ENCODE measurements at places on chromosomes 1 and 21. TPM values are rescaled to one million over a fixed set of nuclear protein-coding genes. Genes with fewer than 3 reads are reported as not detected.

DNA sequence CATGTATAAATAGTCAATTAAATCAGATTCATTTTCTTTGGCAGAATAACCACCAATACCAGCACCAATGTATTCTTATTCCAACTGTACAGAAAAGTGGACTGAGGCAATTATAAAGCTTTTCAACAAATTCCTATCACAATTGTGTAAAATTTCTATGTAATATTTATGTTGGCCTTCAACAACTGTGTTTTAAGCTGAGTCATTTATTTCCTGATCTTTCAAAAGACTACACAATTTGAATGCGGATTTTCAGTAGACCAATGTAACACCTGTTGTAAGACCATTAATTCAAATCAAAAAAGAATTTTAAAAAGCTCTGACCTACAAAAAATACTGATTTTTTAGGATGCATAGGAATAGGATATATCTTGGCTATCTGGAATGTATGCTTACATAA lies 25.5 kb downstream of the GPATCH2 start:
- DNase-seq, result peak; percentile 16

DNA sequence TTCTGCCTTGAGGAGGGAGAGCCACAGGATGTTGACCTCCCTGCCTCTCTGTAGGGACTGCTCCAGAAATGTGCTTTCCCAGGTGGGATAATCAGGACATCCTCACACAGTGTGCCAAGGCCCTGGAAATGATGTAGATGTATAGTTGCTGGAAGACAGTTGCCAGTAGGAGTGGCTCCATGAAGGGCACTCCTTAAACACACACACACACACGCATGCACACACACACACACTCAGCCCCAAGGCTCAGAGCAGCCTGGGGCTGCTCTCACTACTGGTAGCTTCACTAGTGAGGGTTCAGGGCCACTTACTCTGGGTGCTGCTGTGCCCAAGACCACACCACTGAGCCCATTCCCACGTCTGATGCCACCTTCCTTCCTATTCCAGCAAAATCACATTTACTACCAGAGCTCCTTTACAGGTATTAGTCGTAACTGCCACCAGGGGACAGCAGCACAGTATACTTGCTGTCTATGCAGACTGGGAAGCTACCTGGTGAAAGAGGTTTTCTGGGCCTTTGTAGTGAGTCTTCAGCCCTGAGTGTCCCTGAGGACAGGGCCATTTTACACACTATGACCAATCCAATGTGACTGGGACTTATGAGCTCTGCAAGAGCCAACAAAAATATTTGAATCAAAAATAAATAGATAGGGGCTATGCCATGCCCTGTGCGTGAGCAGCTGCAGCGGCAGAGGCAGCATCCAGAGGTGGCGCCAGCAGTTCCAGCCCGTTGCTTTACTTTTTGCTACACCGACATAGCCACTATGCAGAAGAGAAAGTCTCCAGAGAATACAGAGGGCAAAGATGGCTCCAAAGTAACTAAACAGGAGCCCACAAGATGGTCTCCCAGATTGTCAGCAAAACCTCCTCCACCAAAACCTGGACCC lies 15.0 kb downstream of the CRNN start:
- DNase-seq, result peak; percentile 22

DNA sequence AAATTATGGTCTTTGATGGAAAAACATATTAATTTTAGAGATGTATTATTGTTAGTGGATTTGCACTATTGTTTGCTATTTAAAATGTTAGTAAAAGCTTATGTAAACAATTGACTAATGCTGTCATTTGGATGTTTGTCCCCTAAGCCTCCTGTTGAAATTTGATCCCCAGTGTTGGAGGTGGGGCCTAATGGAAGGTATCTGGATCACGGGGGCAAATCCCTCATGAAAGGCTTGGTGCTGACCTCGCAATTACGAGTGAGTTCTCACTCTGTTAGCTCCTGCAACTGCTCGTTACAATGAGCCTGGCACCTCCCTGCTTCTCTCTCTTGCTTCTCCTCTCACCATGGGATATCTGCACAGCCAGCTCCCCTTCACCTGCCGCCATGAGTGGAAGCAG lies 14.3 kb downstream of the TMEM35B start:
- DNase-seq, result no peak

GRCh38 chr1:205255941-205256780 lies 28.4 kb downstream of the TMCC2 start:
- DNase-seq, result peak; percentile 90

GRCh38 chr21:32934829-32935228 lies 90.9 kb upstream of the OLIG2 start:
- no peak for DNase-seq

GRCh38 chr1:218965821-218966220 lies 207.9 kb upstream of the LYPLAL1 start:
- peak; percentile 17 for DNase-seq

DNA sequence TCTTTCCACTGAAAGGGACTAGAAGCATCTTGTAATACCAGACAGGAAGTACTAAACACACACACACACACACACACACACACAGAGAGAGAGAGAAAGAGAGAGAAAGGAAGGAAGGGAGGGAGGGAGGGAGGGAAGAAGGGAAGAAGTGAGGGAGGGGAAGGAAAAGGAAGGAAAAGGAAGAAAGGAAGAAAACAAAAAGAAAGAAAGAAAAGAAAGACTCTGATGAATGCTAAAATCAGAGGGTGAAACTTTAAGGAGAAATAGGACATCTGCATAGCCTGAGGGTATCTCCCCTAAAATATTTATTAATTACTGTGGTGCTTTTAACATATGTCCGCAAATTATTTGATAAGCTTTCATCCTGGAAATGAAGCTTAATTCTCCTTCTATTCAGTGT lies 10.6 kb downstream of the TRIT1 start:
- no peak for DNase-seq

GRCh38 chr1:179298952-179299351 lies 5.4 kb downstream of the SOAT1 start:
- no peak for DNase-seq

DNA sequence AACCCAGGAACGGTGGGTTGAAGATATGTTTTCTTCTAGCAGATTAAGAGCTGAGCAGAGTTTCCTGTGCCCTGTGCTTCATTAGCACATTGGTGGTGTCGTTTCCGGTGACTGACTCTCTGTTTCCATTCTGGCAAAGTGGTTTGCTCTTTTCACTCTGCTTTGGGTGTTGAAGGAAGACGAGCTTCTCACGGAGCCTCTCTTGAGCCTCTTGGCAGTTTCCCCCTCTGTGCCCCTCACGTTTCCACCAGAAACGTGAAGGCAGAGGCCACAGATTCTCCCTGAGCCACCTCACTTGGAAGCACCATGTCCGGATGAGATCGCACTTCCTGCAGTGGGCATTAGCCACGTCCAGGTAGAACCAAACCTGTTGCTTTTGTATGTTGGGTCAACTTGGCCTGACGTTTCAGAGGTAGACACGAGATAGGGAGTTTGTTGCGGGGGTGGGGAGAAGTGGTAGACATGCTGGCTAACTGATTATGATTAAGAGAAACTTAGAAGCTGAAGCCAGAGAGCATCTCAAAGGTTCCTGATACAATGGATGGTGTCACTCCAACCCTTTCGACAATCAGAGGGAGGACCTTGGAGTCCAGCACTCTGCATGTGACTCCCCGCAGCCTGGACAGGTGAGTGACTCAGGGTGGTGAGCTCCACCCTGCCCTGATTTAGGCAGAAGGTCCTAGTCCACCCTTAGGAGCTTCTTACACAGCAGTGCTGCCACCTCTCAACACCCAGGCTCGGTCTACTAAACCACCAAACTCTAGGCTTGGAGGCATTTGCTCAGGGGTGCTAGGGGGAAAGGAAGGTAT lies at the start of gene LAX1:
LAX1 (plus strand) TSS at position 155 of the 809 bp plus-strand sequence; CDS start at position 538, 383 bp downstream.
- no peak for DNase-seq

DNA sequence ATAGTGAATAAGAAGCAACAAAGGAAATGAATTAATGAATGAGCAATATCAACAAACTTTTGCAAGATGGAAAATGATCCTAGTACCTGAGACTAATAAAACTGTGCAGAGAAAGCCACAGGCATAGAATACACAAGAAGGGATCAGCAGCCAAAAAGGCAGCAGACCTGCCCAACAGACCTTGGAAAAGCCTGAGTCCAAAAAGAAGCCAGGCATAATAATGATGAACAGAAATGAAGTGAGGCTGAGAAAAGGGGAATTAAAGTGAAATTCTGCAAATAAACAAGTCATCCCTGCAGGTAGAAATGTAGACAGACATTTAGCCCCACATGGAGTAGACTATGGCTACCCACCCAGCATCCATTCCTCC lies 10.3 kb upstream of the PHTF1 start:
- DNase-seq, result no peak

- no peak for DNase-seq
These were observed 1.0 kb upstream of the STRIP1 start for GRCh38 chr1:110033421-110033820.

GRCh38 chr1:234139966-234140365 lies 233.3 kb upstream of the COA6 start:
- peak; percentile 60 for DNase-seq

DNA sequence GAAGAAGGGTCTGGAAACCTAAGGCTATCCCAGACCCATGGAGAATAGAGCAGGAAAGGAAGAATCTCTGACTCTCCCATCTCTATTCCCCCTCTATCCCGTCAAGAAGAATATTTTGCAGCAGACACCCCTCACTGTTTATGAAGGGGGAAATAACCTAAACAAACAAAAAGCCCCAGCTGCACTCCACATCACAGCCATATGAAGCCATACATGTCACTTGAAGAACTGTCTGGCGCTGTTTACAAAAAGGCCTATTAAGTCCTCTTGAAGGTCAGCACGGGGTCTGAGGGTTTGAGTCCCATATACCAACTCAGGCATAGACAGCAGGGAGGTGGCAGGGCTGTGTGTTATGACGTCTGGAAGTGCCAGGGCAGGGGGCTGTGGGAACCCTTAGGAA lies 31.4 kb downstream of the TRABD2B start:
- no peak for DNase-seq

GRCh38 chr1:112458756-112459155 lies 50.0 kb upstream of the WNT2B start:
- no peak for DNase-seq

DNA sequence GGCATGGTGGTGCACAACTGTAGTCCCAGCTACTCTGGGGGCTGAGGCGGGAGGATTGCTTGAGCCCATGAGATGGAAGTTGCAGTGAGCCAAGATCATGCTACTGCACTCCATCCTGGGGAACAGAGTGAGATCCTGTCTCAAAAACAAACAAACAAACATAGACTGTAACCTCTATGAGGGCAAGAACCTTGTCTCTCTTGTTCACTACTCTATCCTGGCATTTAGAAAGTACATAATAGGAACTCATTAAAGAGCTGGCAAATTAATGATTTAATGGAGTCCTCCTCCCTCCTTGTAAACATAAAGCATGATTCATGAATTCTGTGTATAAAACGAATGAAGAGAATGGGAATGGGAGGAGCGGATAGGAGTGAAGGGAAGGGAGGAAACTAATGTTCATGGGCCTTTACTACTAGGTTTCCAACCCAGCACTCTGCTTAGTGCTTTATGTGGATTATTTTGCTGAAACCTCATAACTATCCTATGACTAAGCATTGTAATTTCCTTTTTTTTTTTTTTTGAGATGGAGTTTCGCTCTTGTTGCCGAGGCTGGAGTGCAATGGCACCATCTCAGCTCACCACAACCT lies 8.6 kb downstream of the LMOD1 start:
- DNase-seq, result peak; percentile 77

GRCh38 chr1:151113877-151114276 lies 32.6 kb downstream of the SEMA6C start:
- no peak for DNase-seq

- DNase-seq, result no peak
These were observed 69.7 kb downstream of the ST6GALNAC3 start for GRCh38 chr1:76144247-76144646.

- DNase-seq, result peak; percentile 20
These were observed 26.2 kb downstream of the DMAP1 start for GRCh38 chr1:44239331-44239960.

DNA sequence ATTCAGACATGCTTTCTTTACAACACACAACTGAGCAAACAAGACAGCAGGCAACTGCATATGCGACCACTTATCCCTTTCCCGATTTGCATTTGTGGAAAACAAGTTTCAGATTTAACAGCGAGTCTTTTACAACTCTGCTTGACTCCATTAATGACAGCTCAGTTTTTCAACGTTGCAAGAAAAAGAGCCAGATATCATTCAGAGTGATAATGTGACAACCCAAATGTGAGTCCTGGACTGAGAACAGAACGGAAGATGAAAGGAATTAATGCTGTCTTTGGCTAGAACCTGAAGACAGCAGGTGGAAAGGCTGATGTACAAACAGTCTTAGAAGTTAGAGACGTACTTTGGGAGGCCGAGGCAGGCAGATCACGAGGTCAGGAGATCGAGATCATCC lies 83.0 kb upstream of the C8B start:
- DNase-seq, result no peak

DNA sequence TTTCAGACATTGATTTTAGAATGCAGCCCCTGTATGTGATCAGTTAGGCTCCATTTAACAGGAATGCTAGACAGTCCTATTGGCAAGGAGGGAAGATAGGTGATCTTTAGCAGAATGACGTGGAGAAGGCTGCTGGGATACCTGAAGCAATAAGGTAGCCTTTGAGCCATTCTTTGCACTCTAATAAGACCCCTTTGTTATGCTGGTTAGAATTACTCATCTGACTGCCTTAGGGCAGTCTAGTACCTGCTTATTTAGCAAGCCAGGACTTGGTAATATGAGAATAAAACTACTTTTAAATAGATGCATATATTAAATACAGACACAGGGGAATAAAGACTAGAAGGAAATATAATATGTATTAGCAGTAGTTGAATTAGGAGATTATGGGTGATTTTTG lies 29.1 kb downstream of the NGF start:
- no peak for DNase-seq

DNA sequence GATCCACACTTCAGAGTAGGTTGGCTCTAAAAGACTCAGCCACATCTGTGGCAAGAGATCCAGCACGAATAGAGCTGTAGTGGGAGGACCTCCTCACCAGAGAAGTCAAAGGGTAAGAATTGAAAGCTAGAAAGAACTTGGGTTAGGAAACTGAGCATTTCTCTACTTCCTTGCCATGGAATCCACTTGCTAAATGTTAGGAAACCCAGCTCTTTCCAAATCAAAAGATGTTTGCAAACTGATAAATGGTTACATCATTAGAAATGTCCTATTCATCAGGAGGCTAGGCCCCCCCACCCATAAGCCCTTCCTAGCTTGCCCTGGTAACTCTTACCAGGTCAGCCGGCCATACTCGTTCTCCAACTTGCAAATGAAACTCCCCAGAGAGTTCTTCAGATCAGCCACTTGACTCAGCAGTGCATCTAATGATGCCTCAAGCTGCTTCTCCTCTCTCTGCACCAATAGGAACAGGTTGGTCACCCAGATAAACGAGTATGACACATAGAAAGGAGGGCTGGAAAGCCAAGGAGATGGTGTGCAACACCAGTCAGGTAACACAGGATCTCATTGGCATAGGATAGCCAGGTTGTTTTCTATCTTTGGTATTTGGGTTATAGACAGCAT lies 1.5 kb downstream of the MED8 start:
- peak; percentile 33 for DNase-seq

HMGCS2 gene
- not detected for total RNA-seq

KHDC4 gene
- total RNA-seq, result 31.0 TPM

C1orf87 gene
- total RNA-seq, result not detected

PLA2G2D gene
- total RNA-seq, result not detected

PRAMEF7 gene
- total RNA-seq, result not detected

LYPD8 gene
- total RNA-seq, result not detected

CTH gene
- total RNA-seq, result 7.6 TPM

GRIK1 gene
- total RNA-seq, result 0.81 TPM

DCST1 gene
- not detected for total RNA-seq

TDRD10 gene
- total RNA-seq, result not detected

PLA2G2F gene
- total RNA-seq, result not detected

CHD5 gene
- 0.09 TPM for total RNA-seq

RGS5 gene
- total RNA-seq, result 6.4 TPM

FAM163A gene
- total RNA-seq, result not detected

DNAJC6 gene
- total RNA-seq, result 0.72 TPM

TAS1R1 gene
- not detected for total RNA-seq

KNCN gene
- not detected for total RNA-seq

CFHR2 gene
- total RNA-seq, result not detected

A3GALT2 gene
- not detected for total RNA-seq

All from fibroblast of the aortic adventitia (primary cell).